Cardiac septum (tissue), 1 donor: ENCODE measurements at places on chromosomes 2 and 18. TPM values are rescaled to one million over a fixed set of nuclear protein-coding genes. Genes with fewer than 3 reads are reported as not detected.

DNA sequence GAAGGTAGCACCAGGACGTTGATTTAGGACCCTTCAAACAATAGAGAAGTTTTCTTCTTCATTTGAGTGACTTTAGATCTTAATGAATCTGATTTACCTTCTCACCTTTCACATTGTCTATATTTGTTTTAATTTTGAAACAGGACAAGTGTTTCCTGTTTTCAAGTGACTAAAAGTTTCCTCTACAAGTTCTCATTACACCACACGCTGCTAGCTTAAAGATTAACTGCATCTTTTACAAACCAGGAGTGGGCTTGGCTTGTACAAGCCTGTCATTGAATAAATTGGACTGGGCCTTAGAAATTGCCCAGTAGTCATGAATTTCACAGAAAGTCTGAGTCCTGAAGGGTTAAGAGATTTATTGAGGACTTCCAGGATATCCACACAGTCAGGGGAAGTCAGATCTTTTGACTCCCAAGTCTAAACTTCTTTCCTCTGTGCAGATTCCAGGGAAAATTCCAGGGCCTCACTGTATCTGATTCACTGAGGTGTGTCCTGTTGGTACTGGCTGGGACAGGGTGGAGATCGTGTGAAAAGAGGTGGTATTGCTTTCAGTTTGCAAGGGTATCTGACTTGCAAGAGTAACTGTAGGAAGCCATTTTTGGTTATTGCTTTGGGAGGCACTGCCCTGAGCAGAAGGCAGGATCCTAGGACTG lies 3.4 kb downstream of the SGPP2 start:
- DNase-seq: no peak

DNA sequence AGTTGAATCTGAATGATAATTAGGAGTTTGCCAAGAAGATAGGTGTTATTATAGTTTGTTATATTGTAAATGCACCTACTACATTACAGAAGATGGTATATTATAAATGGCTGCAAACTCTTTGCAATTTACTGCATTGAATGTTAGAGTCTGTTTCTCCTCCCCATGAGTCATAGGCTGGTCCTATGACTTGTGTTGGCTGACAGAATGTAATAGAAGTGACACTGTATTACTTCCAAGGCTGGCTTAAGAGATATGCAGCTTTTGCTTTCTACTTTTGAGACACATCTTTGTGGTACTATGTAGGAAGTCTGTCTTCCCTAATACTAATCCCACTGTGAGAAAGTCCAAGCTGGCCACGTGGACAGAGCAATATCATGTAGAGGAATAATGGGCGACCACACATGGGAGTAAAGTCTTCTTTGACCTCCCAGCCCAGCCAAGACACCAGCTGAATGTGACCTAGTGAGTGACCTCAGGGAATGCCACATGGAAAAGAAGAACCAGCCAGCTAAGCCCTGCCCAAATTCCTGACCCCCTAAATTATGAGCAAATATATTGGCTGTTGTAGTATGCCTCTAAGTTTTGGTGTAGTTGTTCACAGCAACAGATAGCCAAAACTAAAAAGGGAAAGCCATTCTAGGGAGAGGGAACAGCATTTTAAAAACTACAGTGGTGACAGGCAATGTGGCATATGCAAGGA lies 6.8 kb upstream of the DDX1 start:
- DNase-seq: no peak

DNA sequence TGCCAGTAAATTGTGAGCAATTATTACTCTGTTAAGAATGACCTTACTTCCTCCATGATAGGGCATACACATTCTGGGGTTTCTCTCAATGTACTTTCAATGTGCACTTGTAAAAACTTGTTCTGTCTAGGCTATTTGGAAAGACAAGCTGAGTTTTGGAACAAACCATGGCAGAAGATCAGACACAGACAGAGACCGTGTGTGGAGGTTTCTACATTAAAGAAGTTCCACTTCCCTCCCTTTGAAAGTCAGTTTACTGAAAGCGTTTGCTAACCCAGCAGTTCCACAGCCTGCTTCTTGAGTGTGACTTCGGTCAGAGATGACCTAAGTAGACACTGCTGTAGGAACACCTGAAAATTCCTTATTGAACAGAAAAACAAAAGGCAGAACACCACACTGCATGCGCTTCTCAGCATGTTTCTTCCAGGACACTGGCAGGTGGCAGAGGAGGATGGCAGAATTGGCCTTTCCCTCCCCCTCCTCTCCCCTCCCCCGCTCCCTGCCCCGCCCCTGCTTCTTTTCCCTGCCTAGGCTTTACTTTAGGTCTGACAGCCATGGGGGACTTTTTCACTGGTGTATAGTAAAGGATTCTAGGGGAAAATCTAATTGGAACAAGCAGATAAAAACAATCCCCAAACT lies 109.8 kb downstream of the NOL10 start:
- DNase-seq: no peak

SLC8A1 gene
- 906 TPM for total RNA-seq

C1GALT1C1L gene
- 0.48 TPM for total RNA-seq

PLEKHA3 gene
- total RNA-seq: 44.3 TPM
